ENCODE measurements at places on chromosomes 13 and 19.
A peak's percentile ranks its signal among the peaks of the same experiment; 100 is the strongest.

DNA sequence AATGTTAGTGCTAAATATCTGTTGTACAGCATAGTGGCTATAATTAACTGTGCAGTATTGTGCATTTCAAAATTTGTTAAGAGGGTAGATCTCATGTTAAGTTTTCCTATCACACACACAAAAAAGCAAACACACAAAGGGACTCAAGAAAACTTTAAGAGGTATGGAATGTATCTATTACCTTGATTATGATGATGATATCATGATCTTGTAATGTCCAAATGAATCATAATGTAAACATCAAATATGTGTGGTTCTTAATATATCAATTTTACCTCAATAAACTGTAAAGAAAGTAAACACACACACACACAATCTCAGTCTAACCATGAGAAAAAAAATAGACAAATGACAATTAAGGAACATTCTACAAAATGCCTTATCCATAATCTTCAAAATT lies 934.6 kb downstream of the SLITRK1 start:
- DNase-seq = no peak
- H3K36me3 ChIP-seq = no peaks in the 10 kb centered on the region
- no peak overlapping the region for H3K4me3 ChIP-seq
- no peak overlapping the region for H3K27ac ChIP-seq

DNA sequence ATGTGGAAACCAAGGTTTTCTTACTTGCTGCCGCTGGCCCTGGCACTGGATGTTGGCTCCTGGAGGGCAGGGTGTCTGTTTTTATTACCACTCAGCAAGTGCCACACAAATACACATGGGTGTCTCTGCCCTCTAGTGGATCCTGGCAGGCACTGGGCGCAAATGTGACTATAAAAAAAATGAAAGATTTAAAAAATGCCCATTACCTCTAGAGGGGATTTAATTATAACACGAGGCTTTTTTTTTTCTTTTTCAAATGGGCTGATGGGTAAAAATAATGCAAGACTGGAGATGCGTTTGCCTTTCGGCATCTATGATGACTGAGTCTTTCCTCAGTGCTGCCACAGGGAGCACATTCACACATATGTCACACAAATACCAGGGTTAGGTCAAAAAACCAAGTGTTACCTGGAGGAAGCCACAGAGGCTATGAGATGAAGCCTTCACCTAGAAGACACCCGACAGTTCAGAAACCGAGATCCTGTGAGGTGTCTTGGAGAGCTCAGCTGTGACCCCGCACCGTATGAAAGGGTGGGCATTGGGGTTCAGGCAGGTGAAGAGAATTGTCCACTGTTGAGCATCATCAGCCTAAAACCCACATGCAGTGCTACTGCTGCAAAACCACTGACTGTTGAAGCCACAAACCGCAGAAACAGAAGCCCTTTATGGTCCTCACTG lies 25.7 kb downstream of the CHAMP1 start:
- no peak overlapping the region for H3K27ac ChIP-seq
- no peak for DNase-seq

GRCh38 chr13:44576351-44577235 lies 463 bp upstream of the TSC22D1 start:
- DNase-seq = peak; percentile 35
- no peaks in the 10 kb centered on the region for H3K27me3 ChIP-seq
- peaks cover 58% of the 10 kb centered on the region for H3K4me1 ChIP-seq
- H3K4me3 ChIP-seq = peak overlapping the region; percentile 92

GRCh38 chr13:98440390-98441055 lies 136.4 kb downstream of the STK24 start:
- peaks cover 8% of the 10 kb centered on the region for H3K36me3 ChIP-seq
- H3K4me1 ChIP-seq = peaks cover 7% of the 10 kb centered on the region
- DNase-seq = no peak
- H3K27ac ChIP-seq = no peak overlapping the region

DNA sequence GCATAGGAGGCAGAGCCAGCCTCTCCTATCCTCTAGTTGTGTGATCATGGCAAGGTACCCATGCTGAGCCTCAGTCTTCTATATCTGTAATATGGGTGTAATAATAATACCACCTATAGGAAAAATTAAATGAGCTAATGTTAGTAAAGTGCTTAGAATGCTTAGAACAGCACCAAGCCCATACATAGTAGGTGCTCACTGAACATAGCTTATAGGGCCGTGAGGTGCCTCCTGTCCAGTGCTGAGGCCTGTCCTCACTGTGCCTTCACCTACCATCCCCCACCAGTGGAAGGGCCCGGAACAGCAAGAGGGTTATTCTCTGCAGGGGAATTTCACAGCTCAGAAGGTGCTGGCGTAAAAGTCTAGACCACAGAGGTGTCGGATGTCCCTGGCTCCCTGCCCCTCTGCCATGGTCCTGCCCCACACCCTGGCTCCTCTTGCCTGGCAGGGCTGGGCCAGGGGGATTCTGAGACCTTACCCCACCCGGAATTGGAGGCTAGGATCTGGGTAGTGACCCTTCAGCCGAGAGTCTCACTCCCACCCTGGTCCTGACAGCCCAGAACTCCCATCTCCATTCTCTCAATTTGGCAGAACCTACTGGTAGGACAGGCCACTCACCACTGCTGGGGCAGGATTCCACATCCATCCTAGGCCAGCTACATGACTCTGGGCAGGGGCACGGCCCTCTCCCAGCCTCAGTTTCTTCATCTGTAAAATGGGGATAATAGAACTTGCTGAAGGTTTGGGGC lies 2.2 kb upstream of the SCN1B start:
- H3K27ac ChIP-seq = peak overlapping the region; percentile 65
- peaks cover 44% of the 10 kb centered on the region for H3K36me3 ChIP-seq
- peaks cover 30% of the 10 kb centered on the region for H3K27me3 ChIP-seq
- peaks cover 8% of the 10 kb centered on the region for H3K4me1 ChIP-seq
- H3K4me3 ChIP-seq = peak overlapping the region; percentile 10
- DNase-seq = no peak

DNA sequence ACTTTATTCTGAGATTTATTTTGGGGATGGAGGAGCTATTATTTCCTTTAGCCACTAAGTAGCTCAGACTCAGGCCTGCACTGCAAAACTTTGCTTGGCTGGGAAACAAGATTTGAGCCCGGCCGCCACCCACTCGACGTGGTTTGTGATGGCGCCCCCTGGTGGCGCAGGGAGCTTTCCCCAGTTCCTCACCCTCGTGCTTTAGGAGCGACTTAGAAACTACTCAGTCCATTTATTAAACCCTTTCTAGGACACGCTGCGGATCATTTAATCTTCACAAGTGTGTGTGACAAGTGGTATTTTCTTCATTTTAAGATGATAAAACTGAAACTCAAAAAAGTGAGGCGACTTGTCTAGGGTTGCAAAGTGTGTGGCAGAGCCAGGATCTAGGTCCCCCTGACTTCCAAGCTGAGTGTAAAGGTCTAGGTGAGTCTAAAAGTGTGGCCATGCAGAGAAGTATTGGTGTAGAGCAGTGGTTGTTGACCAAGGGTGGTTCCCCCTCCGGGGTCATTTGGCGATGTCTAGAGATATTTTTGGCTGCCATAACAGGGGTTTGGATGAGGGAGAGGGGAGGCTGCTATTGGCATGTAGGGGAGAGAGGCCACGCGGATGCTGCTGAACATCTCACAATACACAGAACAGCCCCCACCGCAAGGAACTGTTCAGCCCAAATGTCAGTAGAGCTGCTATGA lies 2.2 kb downstream of the CXCL17 start:
- DNase-seq = peak; percentile 85
- H3K27ac ChIP-seq = no peak overlapping the region
- no peak overlapping the region for H3K4me3 ChIP-seq
- H3K36me3 ChIP-seq = no peaks in the 10 kb centered on the region

DNA sequence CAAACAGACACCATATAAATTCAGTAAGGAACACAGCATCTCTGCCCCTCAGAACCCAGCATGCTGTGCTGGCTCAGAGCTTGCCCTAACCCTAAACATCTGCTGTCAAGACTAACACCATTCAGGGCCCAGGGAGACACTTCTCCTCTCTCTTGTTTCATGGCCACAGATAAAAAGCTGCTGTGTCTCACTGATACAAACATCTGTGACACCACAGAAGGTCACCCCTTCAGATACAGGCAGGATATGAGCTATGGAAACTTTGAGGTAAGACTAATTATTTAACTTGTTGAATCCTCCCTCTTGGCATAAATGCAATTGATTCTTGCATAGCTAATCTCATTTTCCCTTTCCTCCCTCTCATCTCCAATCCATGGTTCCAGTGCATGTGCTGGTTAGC lies 61.6 kb upstream of the GPR12 start:
- no peak for DNase-seq
- no peaks in the 10 kb centered on the region for H3K27me3 ChIP-seq
- no peaks in the 10 kb centered on the region for H3K36me3 ChIP-seq

- no peaks in the 10 kb centered on the region for H3K4me1 ChIP-seq
- H3K4me3 ChIP-seq = no peak overlapping the region
- no peak for DNase-seq
- no peaks in the 10 kb centered on the region for H3K27me3 ChIP-seq
Observed at GRCh38 chr13:46905249-46905648, 8.4 kb upstream of the HTR2A start.

DNA sequence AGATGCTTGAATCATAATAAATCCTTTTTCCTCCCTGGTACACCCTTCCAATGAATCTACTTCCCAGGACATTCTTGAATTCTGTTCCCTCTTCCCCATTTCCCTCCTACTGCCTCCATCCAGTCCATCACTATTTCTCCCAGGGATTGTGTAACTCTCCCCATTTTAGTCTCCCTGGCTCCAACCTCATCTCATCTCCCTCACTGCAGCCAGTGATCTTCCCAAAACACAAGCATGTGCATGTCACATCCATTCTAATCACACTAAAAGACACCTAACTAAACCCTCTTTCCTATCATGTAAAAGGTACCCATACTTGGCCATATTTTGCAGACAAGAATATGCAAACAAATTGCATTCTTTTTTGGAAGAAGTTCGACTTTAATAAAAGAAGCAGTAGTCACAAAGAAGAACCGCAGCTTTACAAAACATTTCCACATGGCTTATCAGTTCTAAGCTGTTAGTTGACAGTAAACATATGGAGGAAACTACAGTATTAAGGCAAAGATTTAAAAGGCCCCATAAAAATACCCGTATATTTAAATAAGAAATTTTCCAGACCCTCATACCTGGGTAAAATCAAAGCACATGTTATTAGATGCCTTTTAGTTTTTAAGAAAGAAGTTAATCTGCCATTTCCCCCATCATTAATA lies 111.0 kb downstream of the KCTD12 start:
- H3K36me3 ChIP-seq = no peaks in the 10 kb centered on the region
- H3K4me1 ChIP-seq = peaks cover 16% of the 10 kb centered on the region

GRCh38 chr13:35672611-35673010 lies 196.1 kb upstream of the MAB21L1 start:
- no peak for DNase-seq
- no peak overlapping the region for H3K27ac ChIP-seq
- no peaks in the 10 kb centered on the region for H3K27me3 ChIP-seq
- H3K4me3 ChIP-seq = no peak overlapping the region
- H3K36me3 ChIP-seq = peaks cover 4% of the 10 kb centered on the region
